ENCODE measurements at places on chromosomes 3 and 15.

DNA sequence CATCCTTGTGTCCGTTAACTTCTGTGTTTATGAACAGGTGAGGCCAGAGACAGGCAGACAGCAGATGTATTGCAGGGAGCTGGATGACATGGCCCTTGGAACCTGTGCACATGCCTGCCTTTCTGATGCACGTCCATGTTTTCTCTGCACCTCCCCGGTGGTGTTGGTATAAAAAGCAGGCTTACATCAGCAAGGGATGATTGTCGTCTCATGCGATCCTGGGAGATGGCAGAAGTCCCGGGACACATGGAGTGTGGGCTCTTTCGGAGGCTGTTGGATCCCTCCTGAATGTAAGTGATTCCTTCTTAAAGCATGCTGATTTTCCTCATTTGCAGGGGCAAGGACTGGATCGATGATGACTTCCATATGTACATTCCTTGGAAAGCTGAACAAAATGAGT lies 134.8 kb downstream of the SNRPN start:
- no peak for DNase-seq

- DNase-seq, result no peak
Observed at GRCh38 chr3:127174284-127174683, 18.6 kb upstream of the PRR23E start.

DNA sequence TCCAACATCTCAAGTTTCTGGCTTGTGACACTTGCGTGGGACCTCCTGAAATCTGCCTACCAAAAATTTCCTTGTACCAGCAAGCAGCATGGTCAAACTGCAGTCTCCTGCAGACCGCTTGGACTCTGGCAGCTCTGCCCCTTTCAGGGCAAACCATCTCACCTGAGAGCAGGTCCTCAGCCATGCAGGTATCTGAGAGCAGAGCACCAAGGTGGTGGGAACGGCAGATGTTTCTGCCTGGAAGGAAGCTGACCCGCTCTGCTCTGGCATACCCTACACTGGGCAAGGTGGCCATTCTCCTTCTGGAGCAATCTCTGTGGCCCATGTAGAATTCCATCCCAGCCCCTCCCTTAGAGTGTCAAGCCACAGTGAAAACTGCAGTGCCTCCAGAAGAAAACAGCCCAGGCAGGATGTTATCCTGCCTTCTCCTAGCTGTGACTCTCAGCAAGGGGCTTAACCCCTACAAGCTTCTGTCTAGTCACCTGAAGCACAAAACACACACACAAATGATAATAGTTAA lies 21.6 kb downstream of the MESD start:
- DNase-seq, result no peak

DNA sequence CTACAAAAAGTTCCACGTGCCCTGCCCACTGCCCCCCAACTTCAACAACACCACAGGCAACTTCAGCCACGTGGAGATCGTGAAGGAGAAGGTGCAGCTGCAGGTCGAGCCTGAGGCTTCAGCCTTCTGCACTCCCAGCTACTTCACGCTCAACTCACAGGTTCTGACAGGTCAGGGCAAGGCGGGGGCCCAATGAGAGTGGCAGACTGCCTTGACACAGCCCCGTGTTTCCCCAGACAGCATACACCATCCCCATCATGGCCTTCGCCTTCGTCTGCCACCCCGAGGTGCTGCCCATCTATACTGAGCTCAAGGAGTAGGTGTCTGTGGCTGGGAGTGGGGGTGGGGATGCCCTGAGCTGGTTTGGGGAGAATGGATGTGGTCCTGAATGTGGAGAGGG lies 12.6 kb downstream of the SLC38A3 start:
- DNase-seq, result no peak

DNA sequence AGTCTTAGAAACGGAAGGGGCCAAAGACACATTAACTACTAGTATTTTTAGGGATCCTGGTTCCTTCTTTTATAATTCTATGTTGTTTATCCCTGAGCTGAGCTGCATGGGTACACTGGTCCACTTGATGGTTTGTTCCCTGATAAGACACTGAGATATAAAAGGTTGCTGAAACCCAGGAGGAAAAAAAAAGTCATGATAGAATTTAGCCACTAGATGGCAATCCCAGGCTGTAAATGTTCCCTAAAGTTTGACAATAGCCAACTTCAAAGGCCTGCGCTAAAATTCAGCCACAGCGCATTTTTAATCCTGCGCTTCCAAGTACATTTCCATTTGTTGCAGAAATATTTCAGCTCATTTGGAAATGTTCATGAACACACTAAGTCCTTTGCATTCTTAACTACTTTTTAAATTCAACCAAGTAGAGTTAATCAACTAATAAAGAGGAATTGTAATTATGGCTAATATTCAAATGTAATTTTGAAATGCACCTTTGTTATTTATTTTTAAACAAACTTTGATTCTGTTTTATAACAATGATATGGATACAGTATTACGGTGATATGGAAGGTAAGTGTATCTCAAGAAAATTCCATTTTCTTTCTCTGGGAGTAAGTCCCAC lies 249.3 kb upstream of the FEZF2 start:
- DNase-seq, result peak; percentile 42

DNA sequence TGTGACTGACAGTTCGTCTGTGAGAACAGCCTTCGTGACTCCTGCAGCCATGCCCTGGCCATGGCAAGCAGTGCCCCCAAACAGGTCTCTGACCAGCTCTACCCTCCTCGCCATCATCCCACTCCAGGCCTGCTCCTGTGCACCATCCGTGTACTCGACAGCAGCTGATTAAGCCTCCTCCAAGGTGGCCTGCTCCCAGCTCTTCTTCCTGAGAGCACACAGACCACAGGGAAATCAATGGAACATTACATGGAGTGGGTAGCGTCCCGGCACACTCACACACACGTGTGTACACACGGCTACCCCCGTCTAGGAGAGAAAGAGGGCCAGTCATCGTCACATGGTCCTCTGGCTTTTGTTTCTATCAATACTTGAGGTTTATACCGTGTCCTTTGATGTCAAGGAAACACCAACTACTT lies 21.1 kb downstream of the ANXA2 start:
- DNase-seq, result no peak

- no peak for DNase-seq
Observed at GRCh38 chr15:46815240-46815639, 902.1 kb upstream of the SEMA6D start.

DNA sequence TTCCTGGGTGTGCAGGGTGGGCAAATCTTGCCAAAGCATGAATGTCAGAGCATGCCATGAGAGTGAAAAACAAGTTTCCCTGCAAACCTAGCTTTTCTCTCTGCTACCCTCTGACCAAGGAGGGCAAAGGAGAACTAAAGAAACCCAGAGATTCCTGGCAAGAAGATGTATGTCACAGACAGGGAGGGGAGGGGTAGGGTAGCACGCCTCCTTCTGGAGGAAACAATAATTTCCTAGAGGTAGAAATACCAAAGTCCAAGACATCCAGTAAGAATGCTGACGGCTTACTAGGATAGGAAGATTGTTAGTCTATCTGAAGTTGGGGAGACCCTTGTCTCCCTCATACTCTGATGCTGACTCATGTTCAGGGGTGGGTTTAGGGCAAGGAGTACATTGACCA lies 203.9 kb downstream of the NR1D2 start:
- no peak for DNase-seq

GRCh38 chr3:156978481-156978961 lies 152.4 kb downstream of the LEKR1 start:
- DNase-seq, result peak; percentile 36

GRCh38 chr15:100899601-100900000 lies 19.6 kb upstream of the LRRK1 start:
- no peak for DNase-seq

DNA sequence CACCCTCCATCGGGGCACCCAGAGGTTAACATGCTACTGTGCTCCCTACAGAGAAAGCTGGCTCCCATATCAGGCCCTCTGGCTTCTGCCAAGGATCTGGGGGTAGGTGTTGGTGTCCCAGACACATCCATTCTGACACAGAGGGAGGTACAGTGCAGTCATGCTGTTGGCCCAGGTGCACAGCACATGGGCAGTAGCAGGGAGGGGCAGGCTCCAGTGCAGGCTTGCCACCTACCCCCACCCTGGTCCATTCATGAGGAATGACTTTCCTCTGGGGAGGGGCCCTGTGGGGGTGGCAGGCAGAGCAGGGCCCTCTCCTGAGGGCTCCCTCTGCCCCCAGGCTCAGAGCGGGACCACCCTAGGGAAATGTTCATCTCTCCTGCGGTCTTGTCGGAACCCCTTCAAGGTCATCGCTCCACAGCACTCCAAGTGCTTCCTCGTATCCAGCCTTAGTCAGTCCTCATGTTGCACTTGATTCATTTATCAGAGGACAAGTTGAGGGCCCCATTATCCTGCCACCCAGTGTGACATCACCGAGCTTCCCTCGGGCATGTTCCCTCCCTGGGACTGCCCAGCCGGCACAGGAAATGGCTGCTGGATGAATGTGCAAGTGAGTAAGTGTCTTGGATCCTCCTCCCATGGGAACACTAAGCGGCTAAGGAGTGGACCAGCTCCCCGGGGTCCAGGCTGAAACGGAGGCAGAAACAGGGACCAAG lies 10.0 kb downstream of the DUSP7 start:
- DNase-seq, result no peak

DNA sequence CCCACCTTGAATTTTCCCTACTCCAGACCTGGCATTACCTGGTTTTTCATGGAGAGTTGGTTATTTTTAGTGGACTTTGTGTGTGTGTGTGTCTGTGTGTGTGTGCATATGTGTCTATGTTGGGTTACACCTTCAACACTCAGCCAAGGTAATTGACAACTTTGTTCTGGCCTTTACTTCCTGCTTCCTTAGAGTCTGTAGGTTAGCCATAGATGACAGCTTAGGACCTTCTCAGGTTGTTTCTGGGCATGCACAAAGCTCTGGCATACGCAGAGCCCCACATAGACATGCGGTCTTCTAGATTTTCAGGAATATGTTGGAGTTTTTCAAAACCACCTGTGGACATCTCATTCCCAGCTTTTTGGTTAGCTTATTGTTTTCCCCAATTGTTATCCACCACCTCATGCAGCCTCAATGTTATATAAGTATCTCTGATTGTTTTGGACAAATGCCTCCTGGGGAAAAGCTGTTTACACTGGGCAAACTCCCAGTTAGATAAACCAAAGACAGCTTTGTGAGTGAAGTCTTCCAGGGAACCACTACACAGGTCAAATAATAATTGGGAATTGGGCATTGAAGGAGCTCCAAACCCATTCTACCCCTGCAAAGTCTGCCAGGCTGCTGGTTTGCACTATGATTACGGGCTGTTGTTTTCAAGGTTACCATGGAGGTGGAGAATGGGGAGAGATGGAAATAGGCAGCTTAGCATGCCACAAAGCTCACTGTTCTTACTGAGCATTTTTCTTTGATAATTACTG lies 201.2 kb downstream of the ADAMTSL3 start:
- no peak for DNase-seq

- DNase-seq, result no peak
Observed at GRCh38 chr3:74535281-74535680, 79.2 kb downstream of the CNTN3 start.

- DNase-seq, result no peak
Observed at GRCh38 chr3:41033956-41034519, 165.3 kb upstream of the CTNNB1 start.

DNA sequence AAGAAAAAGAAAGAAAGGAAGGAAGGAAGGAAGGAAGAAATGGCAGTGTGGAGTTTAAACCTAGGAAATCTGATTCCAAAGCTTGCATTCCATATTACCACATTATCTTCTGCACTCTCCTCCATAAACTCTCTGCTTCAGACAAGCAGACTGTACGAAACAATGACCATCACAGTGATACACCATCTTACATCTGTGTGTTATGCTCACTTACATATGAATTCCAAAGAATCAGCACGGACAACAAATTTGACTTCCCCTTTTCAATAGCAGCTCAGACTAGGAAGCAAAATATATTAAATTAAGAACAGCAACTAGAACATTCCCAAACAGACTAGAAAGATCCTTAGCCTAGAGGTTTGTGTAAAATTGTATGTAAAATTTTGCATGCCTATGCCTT lies 18.0 kb upstream of the PPM1L start:
- no peak for DNase-seq

DNA sequence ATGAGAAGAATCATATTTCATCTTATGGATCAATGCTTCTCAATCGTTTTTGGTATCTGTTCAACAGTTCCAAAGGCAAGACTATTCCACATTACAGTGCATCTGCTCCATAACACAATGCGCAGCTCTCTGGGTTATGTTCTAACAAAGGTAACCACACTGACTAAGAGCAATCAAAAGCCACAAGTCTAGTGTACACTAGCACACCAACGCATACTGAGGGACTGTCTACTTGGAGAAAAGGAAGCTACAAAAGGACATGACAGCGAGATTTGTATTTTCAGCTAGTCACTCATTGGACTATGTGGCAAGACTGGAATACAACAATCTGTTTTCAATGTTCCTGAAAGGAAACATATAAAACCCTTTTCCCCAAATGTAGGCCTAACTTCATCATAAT lies 35.8 kb downstream of the SETD2 start:
- no peak for DNase-seq

- DNase-seq, result no peak
Observed at GRCh38 chr3:72977060-72977808, 19.4 kb upstream of the PPP4R2 start.

- DNase-seq, result no peak
Observed at GRCh38 chr3:59968513-59969045, 918.8 kb upstream of the CFAP20DC start.

DNA sequence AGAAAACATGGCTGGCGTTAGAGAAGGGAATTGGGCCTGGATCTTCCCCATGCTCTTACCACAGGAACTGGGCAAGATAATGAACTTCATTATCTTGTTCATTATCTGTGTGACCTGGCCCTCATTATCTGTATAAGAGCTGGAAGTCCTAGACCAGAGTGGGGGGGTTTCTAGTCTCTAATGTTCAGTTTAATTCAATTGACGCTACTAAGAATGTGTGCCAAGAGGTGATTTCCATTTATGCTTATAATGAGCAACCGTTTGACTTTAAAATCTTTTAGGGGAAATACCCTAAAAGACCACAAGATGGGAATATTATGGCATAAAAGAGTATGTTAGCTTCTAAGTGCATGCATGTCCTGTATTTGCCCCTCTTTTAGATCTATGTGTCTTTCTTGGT lies 59.1 kb upstream of the CSTA start:
- no peak for DNase-seq

DNA sequence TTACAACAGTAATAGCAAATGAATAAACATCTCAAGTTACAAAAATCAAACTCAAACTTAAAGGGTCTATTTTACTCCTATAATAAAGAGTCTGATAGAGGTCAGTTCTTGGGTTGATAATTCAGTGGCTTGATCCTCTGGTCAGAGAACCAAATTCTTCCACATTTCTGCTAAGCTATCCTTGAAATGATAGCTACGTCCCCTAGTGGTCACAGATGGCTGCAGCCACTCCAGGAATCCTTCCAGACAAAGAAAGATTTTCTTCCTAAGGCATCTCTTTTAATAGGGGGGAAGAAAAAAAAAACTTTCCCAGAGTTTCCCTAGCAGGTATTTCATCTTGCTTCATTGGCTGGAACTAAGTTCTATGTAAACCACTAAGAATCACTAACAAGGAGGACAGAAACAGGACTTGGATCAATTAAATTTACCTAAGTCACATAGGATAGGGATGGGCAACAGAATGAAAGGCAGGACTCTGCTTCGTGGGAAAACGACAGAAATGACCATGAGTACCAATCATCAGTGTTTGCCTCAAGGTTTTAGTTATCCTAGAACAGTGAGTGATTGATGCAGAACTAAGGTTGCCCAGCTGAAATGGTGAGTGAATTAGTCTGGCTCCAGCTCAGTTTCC lies 160.7 kb downstream of the STAC start:
- no peak for DNase-seq
